ENCODE measurements at places on chromosomes 2 and 18. TPM values are rescaled to one million over a fixed set of nuclear protein-coding genes. Genes with fewer than 3 reads are reported as not detected.
A peak's percentile ranks its signal among the peaks of the same experiment; 100 is the strongest.

DNA sequence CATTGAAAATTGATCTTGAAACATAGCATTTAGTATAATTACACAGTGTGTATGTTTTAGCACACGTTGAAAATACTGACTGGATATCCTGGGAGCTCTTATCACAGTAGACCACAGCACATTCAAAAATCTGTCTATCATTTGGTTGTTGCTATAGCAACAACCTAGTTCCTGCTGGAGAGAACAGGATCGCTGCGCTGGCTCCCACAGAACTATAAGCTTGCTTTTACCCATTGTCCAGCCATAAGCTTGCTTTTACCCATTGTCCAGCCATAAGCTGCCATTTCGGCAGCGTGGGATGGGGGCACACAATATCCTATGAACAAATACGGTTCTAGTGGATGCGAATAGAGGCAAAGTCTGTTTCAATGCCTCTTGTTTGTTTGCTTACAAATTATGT, 70.4 kb upstream of the ST6GAL2 start:
- no peaks in the 10 kb centered on the region for H3K36me3 ChIP-seq
- no peak overlapping the region for H3K4me3 ChIP-seq
- peaks cover 24% of the 10 kb centered on the region for H3K4me1 ChIP-seq
- no peaks in the 10 kb centered on the region for H3K27me3 ChIP-seq
- DNase-seq = no peak
- H3K27ac ChIP-seq = peak overlapping the region; percentile 4

The RTTN gene
- 19.3 TPM for total RNA-seq

DNA sequence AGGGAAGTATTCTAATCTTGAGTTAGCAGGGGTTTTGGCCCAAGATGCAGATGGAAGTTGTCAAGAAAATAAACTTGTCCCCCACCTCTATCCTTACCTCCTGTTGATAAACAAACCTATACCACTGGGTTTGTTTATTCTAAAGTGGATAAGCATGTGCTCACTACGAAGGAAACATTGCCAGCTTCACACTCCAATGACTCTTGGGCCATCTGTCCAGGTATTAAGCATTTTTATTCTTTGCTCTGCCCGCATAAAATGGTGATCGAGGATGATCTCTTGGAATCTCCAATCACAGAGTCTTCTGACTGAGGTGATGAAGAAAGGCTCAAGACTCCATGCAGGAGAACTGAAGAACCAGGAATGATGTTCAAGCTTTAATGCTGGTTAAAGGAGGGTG, 1908.4 kb upstream of the PIK3C3 start:
- DNase-seq = no peak
- H3K27ac ChIP-seq = no peak overlapping the region
- H3K4me1 ChIP-seq = no peaks in the 10 kb centered on the region
- 0 out of 2 replicates have a peak, but pooled peaks cover 4% of the 10 kb centered on the region for H3K27me3 ChIP-seq

The SIX2 gene
- not detected for total RNA-seq

DNA sequence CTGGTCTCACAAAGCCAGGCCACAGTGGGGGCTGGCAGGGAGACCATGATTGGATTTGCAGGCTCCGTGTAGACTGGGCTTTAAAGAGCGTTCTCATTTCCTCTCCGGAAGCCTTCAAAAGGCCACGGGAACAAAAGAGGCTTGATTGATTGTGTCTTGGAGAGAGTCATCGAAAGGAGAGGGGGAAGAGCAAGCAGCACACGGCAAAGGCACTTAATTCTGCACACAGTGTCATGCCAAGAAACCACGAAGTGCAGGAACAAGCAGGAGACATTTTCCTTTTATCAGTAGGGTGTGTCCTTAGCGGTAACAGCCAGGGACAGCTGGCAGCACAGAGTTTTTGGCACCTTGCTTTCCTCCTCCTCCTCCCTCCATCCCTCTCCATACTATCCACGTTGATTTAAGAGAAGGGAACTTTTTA, 47.7 kb downstream of the GLI2 start:
- no peaks in the 10 kb centered on the region for H3K27me3 ChIP-seq
- H3K4me1 ChIP-seq = peaks cover 30% of the 10 kb centered on the region
- no peak overlapping the region for H3K4me3 ChIP-seq
- DNase-seq = peak; percentile 43
- no peak overlapping the region for H3K27ac ChIP-seq
